ENCODE measurements at places on chromosomes 6 and 20.
A peak's percentile ranks its signal among the peaks of the same experiment; 100 is the strongest.

GRCh38 chr6:115485400-115485799, 575.3 kb downstream of the FRK start:
- no peak for DNase-seq

DNA sequence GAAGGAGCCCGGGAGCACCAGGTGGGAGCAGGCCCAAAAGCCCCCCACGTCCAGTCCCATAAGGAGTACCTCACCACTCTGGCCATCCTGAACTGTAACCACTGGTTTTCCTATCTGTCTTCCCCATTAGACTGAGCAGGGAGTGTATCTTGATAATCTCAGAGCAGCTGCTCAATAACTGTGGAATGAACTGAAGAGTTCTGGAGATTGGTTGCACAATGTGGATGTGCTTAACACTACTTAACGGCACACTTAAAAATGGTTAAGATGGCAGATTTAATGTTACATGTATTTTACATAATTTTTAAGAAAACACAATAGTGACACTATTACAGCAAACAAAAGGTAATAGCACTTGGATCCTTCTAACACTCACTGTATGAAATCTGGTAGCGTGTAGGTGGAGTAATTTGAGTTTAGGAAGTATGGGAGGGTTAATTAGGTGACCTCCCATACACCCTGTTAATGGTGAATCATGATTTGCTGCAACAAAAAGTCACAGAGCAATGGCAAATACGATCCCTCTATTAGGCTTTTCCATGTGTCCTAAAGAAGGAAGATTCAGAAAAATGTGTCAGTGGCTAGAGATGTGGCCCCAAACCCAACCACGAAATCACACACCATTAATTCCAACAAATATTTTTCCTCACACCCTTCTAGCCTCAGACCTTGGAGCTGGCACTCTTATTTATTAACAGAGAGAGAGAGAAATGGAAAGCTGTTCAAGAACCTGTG, 18.4 kb downstream of the TRAM2 start:
- no peak for DNase-seq

GRCh38 chr6:149566410-149567193, 427 bp downstream of the GINM1 start:
- peak; percentile 13 for DNase-seq

DNA sequence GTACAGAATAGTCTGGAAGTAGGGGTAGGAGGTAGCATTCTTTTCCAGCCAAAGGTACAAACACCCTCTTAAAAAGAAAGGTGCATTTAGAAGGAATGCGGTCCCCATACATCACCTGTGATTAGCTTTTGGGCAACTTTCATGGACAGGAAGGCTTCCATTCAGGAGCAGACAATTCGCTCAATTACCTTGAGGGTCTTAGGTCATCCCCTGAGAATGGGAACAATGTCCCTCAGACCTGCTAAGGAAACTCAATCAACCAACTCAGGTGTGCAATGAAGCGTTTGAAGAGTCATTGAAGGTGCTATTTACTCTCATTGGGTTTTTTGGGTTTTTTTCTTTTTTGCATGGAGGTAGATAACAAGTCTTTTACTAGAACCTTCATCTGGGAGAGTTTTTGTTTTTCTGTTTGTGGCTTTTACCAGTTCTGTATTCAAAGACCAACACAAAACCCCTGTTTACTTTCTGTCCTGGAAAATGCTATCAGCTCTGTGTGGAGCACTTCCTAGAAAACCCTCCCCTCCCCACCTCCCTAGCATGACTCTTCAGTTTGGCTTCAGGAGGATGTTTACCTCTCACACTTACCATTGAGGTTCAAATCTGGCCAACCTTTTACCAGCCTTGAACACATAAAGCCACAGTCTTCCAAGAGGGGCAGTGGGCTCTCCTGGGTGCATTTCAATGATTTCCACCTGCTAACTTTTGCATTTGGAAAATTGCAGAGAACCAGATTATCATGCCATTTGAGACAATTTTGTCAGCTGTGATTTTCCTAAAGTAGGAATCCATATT, 271.2 kb upstream of the PRDM1 start:
- DNase-seq: no peak

DNA sequence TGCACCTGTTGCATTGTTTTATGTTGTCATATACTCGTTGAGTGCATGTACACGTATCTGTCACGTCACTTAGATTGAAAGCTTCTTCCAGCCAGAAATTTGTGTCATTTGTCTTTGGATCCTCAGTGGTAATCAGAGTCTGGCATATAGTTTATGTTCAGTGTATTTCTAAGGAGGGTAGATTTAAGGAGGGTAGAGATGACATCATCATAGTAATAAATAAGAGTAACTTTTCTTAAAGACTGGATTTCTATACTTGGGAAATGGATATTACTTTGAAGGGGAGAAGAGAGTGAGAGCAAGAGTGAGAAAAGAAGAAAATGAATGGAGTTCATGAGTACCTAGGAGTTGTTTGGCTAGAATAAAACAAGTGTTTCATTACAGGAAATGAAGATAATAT, 255.0 kb upstream of the SASH1 start:
- no peak for DNase-seq
